ENCODE measurements at places on chromosomes 16 and 17.
A peak's percentile ranks its signal among the peaks of the same experiment; 100 is the strongest.

- peak; percentile 33 for DNase-seq
Observed at GRCh38 chr17:64413513-64413912, 22.9 kb upstream of the PECAM1 start.

DNA sequence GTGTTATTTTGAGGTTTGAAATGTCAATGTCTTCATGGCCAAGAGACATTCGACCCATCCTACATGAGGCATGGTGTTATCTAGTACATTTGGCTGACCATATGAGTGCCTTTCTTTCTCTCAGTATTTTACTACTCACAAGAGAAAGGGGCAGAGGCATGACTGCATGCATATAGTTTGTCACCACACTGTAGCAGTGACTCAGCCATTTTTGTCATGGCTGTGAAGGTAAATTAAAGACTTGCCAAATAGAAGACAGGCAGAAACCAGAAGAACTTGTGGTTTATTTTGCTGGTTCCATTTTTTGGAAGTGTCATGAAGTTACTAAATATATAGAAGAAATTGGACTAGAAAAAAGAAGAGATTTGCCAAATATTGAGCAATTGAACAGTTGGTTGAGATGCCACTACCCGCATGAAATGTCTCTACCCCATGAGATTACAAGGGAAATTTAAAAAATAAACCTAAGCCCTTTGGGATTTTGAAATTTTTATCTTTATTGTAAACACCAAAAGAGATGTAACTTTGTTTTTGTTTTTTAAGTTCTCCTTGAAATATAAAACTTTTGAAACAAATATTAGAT, 170.3 kb downstream of the CHD9 start:
- DNase-seq: no peak

DNA sequence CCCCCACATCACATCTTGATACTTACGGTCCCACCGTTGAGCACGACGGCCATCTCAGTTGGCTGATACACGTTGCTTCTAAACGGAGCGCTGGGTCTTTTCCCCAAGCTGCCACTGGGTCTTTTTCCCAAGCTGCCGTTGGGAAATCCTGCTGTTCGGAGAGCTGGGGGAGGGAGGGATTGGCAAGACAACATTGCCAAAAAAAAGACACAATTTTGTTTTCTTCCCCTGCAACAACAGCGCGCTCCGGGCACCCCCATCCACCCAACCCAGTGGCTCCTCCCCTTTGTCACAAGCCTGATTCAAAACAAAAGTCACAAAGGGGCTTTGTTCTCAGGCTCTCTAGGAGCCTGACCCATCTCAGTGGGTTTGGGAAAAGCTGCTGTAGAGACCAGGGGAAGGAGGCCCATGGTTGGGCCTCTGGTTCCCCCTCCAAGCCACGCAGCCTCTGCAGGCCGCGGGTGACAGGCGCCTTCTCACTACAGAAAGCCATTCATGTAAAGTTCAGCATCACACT, 22.8 kb downstream of the GPRC5B start:
- no peak for DNase-seq

GRCh38 chr17:79011451-79012147, 2.0 kb upstream of the CANT1 start:
- DNase-seq: no peak

GRCh38 chr17:48554412-48555257, 9.7 kb upstream of the HOXB2 start:
- DNase-seq: no peak

- no peak for DNase-seq
Observed at GRCh38 chr16:29913514-29913913, 12.5 kb downstream of the KCTD13 start.

- DNase-seq: no peak
Observed at GRCh38 chr17:34095106-34095505, 160.0 kb upstream of the CCL2 start.

GRCh38 chr17:8063761-8064534, 23.6 kb downstream of the ALOX12B start:
- no peak for DNase-seq

DNA sequence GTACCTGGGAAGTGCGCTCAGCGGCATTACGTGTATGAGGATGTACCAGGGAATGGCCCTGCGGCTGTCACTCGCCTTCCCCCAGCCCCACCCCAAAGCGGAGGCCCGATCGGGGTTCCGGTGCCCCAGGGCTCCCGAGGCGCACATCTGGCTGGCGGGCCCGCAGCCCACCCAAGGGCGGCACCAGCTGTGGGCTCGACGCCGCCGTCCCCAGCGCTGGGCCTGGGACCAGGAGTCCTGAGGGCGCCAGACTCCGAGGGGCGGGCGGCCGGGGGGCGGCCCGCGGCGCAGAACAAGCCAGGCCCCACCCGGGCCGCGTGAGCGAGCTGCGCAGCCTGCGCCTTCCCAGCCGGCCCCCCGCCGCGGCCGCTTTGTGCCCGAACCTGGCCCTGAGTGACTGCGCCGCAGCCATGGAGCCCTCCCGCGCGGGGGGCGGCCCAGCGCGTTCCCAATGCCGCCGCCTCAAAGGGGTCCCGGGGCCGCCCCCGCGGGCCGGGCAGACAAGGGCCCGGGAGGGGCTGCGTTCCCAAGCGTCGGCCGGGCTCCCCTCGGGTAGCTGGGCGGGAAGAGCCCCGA, 17.4 kb downstream of the ZNF423 start:
- no peak for DNase-seq

DNA sequence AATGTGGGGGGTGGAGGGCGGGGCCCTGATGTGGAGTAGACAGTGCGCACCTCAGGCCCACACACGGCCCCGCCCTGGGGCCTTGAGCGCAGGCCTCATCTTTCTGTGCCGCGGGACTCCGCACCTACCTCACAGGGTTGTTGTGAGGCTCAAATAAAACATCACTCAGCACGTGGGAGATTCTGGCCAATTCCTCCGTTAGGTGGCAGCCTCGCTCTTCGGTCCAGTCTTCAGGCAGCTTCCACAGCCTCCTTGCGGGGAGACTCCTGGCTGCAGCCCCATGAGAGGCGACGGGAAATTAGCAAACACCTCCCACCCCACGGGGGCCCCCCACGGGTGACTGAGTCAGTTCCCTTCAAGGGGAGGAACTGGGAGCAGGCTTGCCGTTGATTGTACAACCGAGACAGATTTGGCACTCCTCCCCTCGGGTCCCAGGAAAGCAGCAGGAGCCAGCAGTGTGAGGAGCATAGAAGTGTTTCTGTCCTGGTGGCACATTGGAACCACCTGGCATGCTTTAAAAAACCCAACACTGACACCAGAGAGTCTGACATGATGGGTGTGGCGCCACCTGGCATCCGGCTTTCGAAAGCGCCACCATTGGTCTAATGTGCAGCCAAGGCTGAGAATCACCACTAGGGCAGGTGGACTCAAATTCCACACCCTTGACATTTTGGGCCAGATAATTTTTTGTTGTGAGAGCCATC, 7.6 kb downstream of the MRM1 start:
- DNase-seq: no peak

DNA sequence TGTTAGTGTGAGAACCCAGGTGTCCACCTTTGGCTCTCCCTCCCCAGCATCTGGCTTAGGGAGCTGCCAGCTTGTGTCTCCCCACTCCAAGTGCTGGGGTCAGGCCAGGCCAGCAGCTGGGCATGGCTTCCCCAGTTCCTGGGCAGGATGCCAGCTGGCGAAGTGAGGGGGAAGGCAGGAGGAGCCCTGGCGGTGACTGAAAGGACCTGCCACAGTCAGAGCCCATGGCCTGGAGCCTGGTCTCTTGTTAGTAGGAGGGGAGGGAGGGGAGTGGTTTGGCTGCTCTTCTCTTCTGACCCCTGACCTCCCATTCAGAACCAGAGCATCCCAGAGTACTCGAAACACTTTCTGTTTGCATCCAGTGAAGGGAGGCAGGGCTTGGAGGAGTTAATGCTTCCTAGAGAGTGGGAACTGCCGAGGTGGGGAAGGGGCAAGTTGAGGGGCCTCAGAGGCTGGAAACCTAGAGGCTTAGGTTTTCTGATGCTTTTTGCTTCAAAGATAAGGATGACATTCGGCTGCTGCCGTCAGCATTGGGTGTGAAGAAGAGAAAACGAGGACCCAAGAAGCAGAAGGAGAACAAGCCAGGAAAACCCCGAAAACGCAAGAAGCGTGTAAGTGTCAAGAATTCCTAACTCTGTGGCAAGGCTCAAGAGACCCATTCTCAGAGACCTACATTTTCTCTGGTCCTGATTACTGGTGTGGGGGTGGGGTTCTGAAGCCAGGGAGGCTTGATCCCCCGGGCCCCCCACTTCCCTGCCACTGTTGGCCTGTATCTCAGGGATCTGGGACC, 772 bp downstream of the CHD3 start:
- no peak for DNase-seq

- DNase-seq: no peak
Observed at GRCh38 chr17:66348584-66349165, 46.3 kb downstream of the PRKCA start.

- no peak for DNase-seq
Observed at GRCh38 chr16:88549671-88550245, 20.4 kb upstream of the ZC3H18 start.

GRCh38 chr16:48608871-48609651, 919 bp downstream of the N4BP1 start:
- DNase-seq: no peak

GRCh38 chr17:56604691-56605290, 11.3 kb downstream of the NOG start:
- DNase-seq: no peak

DNA sequence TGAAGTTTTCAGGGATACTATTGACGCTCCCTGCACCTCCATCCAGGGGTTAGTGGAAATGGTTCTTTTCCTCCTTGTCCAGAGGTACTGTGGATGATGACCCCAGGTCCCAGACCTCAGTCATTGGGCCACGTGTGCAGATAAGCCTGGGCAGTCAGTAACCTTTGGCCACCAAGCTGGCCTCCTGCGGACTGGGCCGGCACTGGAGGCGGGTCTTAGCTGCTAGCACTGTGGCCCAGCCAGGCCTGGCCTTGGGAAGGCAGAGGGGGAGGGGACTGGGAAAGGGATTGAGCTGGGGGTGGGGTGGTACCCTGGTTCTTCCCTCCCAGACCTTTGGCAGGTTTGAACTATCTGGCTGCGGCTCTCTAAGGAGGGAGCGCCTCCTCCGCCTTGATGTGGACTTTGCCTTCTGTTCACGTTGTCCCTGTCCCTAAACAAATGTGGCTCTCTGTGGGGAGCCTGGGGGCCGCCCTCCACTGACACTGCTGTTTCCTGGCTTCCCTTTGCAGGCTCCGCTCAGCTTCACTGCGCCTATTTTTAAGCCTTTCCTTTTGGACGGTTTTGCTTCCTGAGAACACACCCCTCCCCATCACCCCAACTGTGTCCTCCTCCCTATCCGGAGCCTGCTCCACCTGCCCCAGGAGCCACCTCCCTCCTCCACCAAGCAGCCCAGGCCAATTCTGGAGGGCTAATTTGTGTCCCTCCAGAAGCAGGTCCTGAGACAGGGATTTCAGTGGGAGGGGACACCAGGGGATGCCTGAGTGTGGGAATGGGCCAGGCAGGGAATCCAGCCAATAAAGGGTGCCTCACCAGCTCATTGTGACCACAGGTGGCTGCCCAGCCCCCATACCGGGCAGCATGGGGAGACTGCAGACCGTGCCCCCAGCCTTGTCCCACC, 251.9 kb downstream of the SEC14L1 start:
- no peak for DNase-seq
